ENCODE measurements at places on chromosomes 5 and 9.

- no peak for DNase-seq
Observed at GRCh38 chr9:31606678-31607077, 777.8 kb upstream of the ACO1 start.

- DNase-seq = no peak
Observed at GRCh38 chr9:127059030-127059429, 63.4 kb downstream of the ANGPTL2 start.

DNA sequence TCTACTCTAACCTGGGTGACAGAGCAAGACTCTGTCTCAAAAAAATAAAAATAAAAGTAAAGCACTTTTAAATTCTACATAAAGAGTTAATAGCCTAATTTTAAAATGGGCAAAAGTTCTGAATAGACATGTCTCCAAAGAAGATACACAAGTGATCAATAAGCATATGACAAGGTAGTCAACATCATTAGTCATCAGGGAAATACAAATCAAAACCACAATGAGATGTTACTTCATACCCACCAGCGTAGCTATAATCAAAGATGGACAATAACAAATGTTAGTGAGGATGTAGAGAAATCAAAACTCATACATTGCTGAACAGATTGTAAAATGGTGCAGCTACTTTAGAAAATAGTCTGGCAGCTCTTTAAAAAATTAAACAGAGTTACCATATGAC lies 64.1 kb downstream of the IQGAP2 start:
- DNase-seq = no peak

- no peak for DNase-seq
Observed at GRCh38 chr9:78609450-78609849, 312.5 kb downstream of the PSAT1 start.

- no peak for DNase-seq
Observed at GRCh38 chr9:91391412-91391811, 29.7 kb upstream of the AUH start.

GRCh38 chr9:26341545-26341944 lies 551.1 kb downstream of the CAAP1 start:
- no peak for DNase-seq

DNA sequence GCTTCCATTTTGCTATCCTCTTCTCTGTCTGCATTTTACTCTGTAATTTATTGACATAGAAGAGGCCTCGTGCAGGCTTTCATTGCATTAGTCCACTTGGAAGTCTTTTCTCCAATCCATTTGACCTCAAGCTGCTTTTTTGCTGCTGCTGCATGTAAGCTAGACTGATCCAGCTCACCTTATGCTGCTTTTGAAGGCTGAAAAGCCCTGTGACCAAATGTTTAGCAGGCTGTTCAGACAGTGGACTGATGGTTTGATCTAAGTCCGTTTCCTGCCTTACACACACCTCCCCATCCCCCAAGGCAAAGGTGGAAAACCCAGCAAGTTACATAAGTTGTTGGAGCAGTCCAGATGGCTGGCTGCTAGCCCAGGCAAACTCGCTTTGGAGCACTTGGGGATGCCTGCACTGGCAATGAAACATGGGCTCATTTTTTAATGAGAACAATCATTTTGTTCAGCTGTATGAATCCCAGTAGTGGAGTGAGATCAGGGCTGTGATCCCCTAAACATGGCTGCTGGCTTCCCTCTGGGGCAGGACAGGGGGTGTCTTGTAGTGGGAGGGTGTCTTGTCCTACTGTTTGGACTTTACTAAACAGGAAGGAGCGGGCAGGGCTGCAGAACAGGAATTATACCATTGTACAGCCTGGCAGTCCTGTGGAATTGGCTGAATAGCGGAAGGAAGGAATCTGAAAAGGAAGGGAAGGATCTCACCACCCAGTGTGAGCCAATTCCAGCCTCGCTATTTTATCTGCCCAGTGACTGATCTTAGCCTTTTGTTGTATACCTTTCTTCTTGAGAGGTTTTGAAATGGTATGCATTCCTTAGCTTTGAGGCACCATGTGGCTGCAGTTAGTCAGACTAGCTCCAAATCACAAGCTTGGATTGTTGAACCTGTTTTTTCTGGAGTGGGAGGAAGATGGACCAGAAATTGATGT lies 212.0 kb downstream of the ARHGAP26 start:
- DNase-seq = peak; percentile 91

DNA sequence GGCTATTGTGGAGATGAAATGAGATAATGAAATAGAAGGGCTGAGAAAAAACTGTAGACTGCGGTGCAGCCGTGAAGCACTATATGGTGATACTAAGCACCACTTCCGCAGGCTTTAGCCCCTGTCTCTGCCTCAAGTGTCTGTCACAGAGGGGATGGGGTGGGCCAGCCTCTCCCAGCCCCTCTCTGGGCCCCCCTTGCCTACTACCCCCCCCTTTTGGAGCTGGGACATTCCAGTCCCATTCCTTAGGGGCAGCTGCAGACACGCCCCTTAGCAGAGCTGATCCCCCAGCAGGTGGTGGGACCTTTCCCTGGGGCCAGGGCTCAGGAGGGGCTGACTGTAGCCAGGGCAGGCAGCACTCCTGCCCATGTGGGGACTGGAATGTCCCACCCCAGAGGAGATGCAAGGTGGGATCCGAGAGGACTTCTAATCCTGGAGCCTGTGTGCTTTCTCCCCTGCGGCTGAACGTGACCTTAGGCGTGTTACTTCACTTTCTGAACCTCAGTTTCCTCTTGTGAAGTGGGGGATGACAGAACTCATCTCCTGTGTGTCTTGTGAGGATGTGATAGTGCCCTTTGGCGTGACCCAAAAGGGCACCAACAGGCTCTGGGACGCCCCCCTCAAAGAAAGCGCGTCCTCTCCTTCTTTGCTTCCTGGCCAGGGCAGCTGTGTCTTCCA lies 1.9 kb downstream of the N4BP3 start:
- DNase-seq = no peak

GRCh38 chr9:130500340-130501180 lies 55.8 kb downstream of the ASS1 start:
- DNase-seq = no peak

GRCh38 chr5:158898185-158899177 lies 201.2 kb downstream of the EBF1 start:
- no peak for DNase-seq

- no peak for DNase-seq
Observed at GRCh38 chr5:34976347-34976746, 47.0 kb downstream of the DNAJC21 start.

DNA sequence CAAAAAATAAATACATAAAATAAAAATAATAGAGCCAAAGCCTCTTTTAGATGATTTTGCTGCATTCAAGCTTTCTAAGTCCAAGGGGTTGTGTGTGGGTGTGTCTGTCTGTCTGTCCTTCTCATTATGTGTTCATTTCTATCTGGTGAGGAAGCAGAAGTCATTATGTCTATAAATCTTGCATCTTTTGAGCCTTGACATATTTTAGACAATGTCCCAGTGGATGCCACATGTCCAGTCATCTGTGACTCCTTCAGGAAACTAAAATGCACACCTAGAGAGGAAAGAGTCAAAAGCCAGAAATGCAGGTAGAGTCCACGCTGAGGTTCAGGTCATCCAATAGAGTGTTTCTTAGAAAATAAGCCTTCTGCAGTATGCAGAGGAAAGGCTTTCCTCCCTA lies 80.9 kb downstream of the GALNT10 start:
- no peak for DNase-seq

DNA sequence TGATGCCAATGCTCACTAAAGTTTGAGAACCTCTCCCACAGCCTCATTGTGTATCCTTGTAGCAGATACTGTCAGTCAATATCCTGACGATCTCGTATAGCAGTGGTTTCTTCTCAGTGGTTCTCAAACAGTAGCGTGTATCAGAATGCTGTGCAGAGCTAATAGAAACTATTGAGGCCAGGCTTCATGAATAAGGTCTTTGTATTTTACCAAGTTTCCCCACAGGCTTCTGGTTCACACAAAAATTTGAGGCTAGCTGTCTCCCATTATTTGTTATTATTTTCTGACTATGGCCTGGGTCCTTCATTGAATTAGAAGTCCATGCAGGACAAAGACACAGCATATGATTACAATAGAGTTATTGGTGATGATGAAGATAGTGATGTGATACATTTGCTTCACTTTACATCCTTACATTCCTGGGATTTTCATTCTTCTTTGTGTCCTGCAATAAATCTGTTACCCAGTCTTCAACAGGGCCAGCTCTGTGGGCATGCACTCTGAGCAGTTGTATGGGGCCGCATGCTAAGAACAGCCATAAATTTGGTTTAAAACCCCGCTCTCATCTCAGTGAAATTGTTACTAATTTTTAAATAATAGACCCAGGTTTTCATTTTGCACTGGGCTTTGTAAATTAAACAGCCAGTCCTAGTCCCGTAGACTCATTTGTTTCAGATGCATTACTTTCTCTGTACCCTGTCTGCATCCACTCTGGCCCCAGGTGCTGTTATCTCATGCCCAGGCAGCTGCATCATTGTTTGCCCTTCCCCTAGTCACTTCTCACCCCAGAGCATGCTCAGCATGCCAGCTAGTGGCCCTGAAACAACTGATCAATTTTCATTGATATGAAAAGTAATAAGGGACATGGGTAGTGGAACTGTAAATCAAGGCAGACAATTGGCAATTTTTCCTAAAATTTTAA lies 199.9 kb upstream of the PIK3R1 start:
- no peak for DNase-seq

GRCh38 chr5:1151316-1151715 lies 39.5 kb upstream of the SLC12A7 start:
- DNase-seq = no peak

- no peak for DNase-seq
Observed at GRCh38 chr9:77748214-77748772, 100.2 kb upstream of the GNA14 start.

DNA sequence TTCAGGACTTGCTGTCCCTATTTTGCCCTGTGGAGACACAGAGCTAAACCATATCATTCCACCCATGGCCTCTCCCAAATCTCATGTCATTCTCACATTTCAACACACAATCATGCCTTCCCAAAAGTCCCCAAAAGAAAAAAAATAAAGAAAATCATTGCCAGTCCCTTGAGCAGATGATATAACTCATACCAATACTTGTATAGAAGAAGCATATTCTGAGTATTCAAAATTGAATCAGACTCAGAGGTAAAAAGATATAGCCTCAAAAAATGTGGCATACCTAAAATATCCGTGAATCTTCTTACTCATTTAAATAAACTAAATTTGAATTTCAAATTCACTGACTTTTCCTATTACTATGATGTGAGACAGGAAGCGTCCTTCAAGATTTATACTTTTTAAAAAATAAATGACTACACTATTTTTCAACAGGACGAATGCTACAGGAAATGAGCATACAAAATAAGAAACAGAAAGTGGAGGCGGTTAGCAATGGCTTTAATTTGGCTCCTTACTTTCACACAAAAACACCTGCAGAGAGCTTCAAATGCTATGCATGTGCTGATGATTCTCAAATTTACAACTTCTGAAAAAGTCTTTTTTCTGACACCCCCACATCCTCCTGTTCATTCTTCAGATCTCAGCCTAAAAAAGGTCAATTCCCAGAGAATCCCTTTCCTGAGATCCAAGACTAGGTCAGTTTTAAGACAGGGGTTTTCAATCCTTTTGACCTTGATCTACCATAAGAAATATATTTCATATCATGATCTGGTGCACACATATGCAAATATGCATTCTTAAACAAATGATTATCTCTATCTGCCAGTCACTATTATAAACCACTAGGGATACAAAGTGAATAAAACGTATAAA lies 39.6 kb upstream of the DMXL1 start:
- DNase-seq = no peak

DNA sequence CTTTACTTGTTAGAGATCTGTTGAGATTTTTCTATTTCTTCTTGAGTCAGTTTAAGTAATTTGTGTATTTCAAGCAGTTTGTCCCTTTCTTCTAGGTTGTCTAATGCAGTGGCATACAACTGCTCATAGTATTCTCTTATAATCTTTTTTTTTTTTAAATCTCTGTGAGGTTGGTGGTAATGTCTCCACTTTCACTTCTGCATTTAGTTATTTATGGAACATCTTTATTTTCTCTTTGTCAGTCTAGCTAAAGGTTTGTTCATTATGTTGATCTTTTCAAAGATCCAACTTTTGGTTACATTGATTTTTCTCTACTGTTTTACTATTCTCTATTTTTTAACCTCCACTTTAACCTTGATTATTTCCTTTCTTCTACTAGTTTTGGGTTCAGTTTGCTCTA lies 13.8 kb downstream of the FOXE1 start:
- no peak for DNase-seq

- DNase-seq = peak; percentile 9
Observed at GRCh38 chr5:149667084-149667828, 62.9 kb upstream of the PPARGC1B start.

DNA sequence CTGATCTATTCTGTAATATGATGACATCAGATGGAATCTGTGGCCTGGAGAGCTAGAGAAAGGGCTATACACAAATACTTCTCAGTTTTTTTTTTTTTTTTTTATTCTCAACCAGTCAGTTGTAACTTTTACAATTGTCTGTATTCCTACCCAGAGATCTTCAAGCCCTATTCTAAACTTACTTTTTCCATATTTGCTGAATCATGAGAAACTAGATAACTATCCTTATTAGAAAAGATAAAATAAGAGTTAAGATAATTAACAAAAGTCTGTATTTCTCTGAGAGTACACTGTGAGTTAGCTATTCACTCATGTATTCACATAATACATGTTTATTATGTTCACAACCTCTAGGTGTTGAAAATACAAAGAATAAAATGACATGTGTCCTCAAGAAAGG lies 1575.9 kb downstream of the EFNA5 start:
- peak; percentile 21 for DNase-seq

DNA sequence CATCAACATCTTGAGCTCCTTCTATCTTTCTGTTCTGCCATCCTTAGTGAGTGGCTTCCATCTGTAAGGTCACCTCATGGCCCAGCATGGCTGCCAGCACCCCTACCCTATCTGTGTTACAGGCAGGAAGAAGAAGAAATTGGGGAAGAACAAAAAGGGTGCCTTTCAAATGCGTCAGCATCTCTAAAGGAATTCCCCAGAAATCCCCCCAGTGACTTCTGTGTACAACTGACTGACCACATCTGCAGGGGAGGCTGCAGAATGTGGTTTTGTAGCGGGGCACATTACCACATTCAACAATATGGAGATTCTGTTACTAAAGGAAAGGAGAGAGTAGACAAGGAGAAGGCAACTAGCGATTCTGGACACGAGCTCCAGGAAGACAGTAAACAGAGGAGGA lies 40.1 kb downstream of the ALG2 start:
- DNase-seq = peak; percentile 70

- DNase-seq = no peak
Observed at GRCh38 chr5:124998520-124998919, 252.1 kb upstream of the ZNF608 start.

DNA sequence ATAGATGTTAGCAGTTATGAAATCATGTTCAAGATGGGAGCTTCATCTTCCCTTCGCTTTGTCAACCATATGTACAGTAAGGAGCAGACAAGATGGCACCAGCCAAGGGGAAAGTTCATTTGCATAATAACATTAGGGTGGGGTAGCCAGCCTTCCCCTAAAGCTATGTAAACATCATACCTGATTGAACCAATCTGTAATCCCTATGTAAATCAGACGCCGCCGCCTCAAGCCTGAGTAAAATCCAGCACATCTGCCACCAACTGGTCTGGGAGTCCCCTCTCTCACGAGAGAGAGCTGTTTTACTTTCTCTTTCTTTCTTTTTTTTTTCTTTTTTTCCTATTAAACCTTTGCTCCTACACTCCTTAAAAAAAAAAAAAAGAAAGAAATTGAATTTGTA lies 30.8 kb upstream of the REEP2 start:
- DNase-seq = peak; percentile 7

GRCh38 chr9:116647515-116647809 lies 39.6 kb upstream of the TRIM32 start:
- DNase-seq = no peak

GRCh38 chr5:18393565-18394442 lies 759.5 kb downstream of the TAF11L14 start:
- peak; percentile 46 for DNase-seq

Measured in iris pigment epithelial cell (primary cell).